NCI-H774 (cell line): ENCODE measurements at places on chromosomes 6 and 20.

DNA sequence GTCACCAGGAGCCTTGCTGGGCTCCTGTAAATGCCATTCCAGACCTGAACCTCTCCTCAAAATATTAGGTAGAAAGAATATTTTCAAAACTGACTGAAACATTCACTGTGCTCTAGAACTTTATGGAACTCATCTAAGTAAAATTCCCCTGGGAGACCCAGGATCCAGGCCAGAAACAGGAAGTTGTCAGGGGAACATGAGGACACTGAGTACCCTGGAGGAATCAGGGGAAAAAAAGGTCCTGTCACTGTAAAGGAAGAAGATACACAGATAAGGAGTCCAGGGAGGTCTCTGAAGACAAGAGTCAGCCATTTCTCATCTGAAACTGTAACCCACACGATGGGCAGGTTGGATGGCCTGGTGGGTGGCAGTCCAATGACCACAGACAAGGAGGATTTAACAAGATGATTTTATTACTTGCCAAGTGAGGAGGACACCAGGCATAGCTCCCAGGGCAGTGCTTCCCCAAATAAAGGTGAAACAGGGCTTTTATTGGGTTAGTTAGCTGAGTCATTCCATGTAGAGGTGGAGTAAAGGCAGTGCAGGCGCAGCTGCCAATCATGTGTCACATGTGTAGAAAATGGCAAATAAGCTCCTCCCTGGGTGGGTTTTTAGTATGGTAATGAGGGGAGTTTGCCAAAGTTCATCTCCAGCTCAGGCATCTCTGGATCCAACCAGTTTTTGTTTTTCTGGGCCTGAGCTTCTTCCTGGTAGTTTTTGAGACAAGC, 138.5 kb downstream of the RCAN2 start:
- no peak for DNase-seq

DNA sequence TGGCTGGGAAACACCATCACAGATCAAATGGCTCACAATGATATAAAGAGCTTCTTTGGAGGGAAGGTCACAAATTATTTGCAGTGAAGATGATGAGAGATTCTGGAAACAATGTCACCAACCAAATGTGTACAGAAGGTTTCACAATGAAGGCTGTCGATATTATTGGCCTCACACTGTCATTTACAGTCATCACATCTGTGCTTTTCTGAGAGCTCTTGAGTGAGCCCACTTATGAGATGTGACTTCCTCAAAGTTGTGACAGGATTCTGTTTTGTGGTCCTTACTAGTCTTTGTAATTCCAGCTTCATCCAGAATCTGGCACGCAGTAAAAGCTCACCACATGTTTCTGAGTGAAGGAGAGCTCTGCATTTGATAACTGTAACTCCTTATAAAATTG, 133.6 kb downstream of the LMBRD1 start:
- no peak for DNase-seq

DNA sequence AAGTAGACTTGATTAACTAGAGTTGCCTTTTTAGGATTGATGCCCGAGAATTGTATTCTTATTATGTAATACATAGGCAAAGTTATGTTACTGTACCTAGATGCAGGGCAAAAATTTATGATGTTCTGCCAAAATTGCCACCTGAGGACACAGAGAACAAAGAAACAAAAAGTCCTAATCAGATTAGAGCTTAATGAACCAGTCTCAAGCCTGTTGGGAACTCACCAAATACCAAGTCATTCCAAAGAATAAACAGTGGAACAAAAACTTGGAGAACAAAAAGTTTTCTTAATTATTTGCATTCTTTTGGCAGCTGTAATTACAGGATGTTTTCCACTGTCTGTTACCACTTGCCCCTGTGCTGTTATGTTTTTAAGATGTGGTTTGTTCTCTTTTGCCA, 154.7 kb upstream of the SGK1 start:
- no peak for DNase-seq

GRCh38 chr6:139776041-139776440, 401.6 kb upstream of the CITED2 start:
- peak; percentile 25 for DNase-seq

DNA sequence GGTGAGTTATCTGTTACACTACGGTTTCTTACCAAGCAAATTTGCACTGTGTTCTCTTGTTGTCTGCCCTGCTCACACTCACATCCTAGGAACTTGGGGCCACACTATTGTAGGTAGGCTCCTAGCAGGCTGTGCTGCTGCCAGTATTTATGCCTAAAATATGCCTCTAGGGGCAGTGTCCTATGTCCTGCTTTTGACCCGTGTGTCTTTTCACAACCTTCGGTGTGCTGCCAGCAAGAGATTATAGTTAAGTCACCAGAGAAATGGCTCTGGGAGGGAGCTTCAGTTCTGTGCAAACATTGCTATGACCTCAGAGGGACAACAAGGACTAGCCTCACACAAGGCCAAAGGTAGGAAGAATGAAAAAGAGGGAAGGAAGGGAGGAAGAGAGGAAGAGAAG, 8.9 kb upstream of the TAAR5 start:
- no peak for DNase-seq

DNA sequence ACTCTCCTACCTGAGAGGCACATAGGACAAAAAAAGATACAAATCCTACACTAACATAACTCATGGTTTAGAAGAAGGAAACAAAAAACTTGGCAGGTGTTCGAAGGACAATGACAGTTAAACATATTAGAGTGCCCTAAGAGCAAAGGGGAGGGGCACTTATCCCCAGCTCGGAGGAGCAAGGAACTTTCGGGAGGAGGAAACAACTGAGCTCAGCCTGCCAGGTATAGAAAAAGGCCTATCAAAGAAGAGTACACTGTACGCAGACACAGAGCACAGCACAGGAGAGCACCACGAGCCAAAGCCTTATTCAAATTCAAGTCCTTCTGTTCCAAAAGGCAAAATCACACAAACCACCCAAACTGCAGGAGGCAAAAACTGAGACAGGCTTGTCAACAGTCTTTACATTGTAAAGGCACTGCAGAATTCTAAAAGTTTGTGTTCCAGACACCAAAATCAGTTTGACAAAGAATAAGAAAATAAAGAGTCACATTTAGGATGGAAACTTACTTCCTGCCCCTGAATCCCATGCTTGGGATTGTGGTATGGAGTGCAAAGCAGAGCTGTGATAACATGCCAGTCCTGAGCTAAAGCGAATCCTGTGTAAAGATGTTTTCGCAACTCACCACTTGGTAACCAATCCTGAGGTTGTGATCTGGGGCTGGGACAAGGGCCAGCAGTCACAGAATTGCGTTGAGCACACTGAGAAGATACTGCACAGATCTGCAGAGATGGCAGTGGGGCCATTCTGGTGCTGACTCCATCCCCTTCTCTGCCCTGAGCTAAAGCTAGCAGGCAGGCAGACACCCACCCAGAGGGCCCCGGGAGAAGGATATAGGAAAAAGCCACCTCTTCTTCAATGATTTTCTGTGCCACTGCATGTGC, 108.6 kb downstream of the CHD6 start:
- no peak for DNase-seq

DNA sequence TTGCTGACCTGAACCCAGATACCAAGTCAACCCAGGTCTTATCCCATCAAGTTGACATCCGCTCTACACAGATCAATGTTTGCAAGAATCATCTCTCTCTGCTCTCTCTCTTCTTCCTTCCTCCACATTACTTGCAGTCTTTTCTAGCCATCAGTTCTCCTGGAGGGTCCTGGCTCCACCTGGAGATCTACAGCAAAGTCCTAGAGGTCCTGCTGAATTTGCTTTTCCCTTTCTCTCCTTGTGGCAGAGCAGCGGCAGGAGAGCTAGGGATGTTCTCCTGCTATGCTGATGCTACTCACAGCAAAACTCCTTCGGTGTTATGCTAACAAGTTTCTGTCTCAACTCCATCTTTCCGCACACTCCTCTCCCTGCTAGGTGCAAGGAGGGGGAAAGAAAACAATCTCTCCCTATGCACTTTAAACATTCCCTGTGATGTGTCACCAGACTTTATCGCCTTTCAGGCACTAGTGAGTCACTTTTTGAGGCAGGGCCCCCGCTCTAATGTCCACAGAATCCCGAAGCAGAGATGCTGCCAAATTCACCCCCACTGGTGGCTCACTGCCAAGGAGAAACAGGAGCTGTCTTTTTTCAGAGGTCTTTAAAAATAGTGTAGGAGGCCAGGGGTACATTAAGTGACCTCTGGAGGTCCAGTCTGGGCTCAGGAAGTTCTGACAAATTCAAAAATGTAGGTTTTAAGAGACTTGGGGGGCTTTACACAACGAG, 62.6 kb downstream of the FAM50B start:
- DNase-seq, result no peak

- DNase-seq, result peak; percentile 66
Measured at GRCh38 chr20:63520934-63521601, 503 bp downstream of the PPDPF start.

GRCh38 chr20:33531885-33532284, 42.0 kb downstream of the CBFA2T2 start:
- DNase-seq, result no peak
